ENCODE measurements at places on chromosomes 16 and 17. TPM values are rescaled to one million over a fixed set of nuclear protein-coding genes. Genes with fewer than 3 reads are reported as not detected.

GRCh38 chr16:21125191-21125590, 25.5 kb downstream of the DNAH3 start:
- DNase-seq: no peak

DNA sequence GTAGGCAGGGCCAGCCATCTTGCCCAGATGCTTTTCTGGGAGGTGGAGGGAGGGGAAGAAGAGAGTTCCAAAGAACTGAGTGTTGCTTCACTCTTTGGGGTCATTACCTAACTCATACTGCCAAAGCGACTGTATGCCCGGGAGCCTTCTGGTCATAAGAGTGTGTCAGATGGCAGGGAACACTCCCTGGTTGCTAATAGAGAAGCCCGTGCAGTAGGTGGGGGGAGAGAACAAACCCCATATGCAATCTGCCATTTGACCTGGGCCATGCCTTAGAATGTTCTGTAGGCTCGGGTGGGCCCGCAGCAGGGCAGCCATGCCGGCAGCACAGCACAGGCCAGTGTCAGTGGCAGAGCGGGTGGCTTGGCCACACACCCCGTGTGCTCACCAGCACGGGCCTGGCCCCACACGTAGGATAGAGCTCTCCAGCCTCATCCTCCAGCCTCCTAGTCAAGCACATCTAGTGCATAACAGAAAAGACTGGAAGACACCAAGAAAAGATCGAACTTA, 120.5 kb downstream of the SOCS1 start:
- no peak for DNase-seq

GRCh38 chr17:56891751-56892150, 22.1 kb downstream of the TRIM25 start:
- no peak for DNase-seq

GRCh38 chr16:8547762-8548161, 42.5 kb downstream of the TMEM114 start:
- DNase-seq: no peak

- no peak for DNase-seq
These were observed 572 bp downstream of the KSR1 start for GRCh38 chr17:27456681-27457359.

- no peak for DNase-seq
These were observed 9.0 kb upstream of the CRHR1 start for GRCh38 chr17:45775148-45775547.

GRCh38 chr17:78343187-78343542, 16.7 kb downstream of the SOCS3 start:
- DNase-seq: no peak

DNA sequence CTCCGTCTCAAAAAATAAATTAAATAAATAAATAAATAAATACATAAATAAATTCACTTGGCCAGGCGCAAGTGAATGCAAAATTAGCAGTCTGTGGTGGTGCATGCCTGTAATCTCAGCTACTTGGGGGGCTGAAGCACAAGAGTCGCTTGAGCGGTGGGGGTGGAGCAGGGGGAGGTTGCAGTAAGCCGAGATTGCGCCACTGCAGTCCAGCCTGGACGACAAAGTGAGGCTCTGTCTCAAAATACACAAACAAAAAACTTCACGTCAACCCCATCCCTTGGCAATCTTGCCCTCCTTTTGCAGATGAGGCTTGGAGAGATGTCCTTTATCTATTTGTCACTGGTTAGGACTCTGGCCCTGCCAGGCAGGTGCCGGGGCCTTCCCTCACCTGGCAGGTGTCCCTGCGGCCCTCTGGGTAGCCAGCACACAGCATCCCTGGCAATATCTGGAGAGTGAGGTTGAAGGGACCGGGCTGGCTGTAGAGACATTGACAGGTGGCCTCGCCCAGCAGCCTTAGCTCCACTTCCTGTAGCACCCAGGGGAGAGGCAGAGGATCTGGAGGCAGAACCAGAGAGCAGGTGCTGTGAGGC, 4.4 kb downstream of the PRSS36 start:
- DNase-seq: no peak

GRCh38 chr17:72432881-72433280, 312.1 kb downstream of the SOX9 start:
- DNase-seq: no peak

- no peak for DNase-seq
These were observed 231.1 kb upstream of the CDH5 start for GRCh38 chr16:66135421-66135831.

DNA sequence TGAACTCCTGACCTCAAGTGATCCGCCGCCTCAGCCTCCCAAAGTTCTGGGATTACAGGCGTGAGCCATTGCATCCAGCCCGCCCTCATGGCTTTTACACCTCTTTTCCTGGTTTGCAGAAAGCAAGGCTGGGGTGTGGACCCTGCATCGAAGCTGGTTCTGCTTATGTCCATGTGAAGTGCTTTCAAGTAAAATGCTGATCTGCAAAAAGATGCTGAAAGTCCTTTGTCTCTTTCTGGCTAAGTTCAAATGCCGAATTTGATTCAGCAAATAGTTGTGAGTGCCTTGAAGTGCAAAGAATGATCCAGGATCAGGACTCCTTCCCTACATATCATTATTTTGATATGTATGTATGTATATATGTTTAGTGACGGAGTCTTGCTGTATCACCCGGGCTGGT, 17.1 kb downstream of the NAA60 start:
- no peak for DNase-seq

DNA sequence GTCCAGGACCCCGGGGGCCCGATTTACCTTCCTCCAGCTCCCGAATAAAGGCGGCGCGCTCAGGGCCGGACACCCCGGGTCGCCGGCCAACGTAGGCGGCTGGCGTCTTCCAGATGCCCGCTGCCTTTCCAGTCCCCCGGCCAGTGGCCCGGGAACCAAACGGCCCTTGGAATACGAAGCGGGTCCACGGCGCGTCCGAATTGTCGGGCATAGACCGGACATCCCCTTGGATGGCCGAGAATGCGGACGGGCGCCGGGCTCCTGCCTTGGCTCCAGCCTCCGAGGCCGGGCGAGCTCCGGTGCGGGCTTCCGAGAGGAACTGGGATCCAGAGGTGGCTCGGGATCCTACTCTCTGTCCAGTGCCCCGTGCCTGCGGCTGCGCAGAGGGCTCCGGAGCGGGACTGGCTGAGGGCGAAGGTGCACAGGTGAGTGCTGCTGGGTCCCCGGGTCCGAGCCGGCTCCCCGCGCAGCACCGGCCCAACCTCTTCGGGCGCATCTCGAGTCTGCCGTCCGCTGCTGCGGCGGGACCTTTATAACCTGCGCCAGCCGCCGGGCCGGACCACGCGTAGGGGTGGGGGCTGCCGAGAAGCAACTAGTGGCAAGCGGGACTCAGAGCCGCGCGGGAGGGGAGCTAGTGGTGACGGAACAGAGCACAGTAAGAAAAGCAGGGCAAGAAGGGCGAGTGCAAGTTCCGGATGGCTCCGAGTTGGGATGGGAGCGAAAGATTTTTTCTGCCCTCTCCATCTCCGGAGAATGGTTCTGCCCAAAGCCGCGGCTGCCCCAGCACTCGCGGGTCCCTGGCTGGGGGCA, at the start of gene HAP1:
Gene HAP1 (minus strand): TSS at position 505 of the 810 bp plus-strand sequence. CDS start 9 bp downstream, at position 496.
- DNase-seq: no peak

GRCh38 chr17:64607862-64608565, 54.1 kb downstream of the SMURF2 start:
- DNase-seq: no peak

- no peak for DNase-seq
These were observed 502 bp downstream of the SMPD3 start for GRCh38 chr16:68447653-68448359.

- no peak for DNase-seq
These were observed 4.8 kb upstream of the ERBB2 start for GRCh38 chr17:39695089-39695474.

DNA sequence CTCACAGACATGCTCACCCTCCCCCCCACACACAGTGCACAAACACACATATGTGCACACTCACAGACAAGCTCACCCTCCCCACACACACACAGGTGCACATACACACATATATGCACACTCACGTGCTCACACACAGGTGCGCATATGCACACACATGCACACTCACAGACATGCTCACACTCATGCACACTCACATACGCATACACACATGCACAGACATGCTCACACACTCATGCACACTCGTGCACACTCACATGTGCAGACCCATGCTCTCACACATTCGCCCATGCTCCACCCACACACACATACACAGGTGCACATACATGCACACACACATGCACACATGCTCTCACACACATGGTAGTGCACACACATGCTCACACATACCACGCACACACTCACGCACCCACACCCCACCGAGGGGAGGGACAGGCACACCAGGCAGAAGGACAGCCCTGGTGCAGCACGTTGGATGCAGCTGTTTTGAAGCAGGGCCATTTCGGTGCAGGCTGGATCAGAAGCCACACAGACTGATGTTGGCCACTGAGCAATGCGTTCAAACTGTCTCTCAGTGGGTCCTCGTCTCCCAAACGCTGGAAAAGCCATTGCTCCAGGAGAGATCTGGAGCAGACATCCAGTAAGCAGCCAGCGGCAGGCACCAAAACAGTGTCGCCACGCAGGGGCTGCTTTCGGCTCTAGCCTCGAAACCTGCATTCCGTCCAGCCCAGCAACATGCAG, 86.2 kb upstream of the ZNF469 start:
- no peak for DNase-seq

- peak; percentile 85 for DNase-seq
These were observed at the start of the genes EME1 and MRPL27 for GRCh38 chr17:50372758-50373556. Gene EME1, plus strand, starts transcription at chr17:50373229. Its CDS starts 1,980 bp downstream, at chr17:50375209. Gene MRPL27, minus strand, starts transcription at chr17:50373184. Its CDS starts 14 bp downstream, at chr17:50373170.

DNA sequence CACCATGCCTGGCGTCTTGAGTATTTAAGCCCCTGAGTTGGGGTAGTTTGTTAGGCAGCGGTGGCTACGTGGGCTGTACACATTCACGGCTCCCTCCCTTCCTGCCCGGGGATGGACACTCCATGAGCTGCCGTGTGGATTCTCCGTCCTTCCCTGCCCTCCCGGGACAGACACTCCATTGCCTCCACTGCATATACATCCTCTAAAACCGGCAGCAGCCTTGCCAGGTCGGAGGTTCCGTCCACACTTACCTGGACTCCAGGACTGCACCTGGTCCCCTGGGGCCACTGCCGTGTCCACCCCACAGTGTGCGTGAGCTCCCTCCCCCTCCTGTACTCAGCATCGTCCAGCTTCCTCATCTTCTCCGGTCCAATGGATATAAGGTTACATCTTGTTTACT, 3.5 kb upstream of the SPATA2L start:
- DNase-seq: no peak

GRCh38 chr17:36978810-36979564, 30.2 kb downstream of the AATF start:
- DNase-seq: no peak

- no peak for DNase-seq
These were observed at the start of gene VEZF1 for GRCh38 chr17:57987581-57988300. Gene VEZF1, minus strand, starts transcription at chr17:57988254. Its CDS starts 143 bp downstream, at chr17:57988111.

- no peak for DNase-seq
These were observed 9.4 kb downstream of the LPO start for GRCh38 chr17:58247511-58248363.

- no peak for DNase-seq
These were observed 46.2 kb downstream of the MYH3 start for GRCh38 chr17:10610884-10611283.

The OR3A2 gene
- total RNA-seq: not detected

The CA10 gene
- not detected for total RNA-seq

The SMIM36 gene
- total RNA-seq: not detected

The MAPT gene
- 0.03 TPM for total RNA-seq

The CRAMP1 gene
- 9.8 TPM for total RNA-seq

The ATP2A1 gene
- total RNA-seq: 0.96 TPM

The CD300H gene
- total RNA-seq: not detected

The RNF166 gene
- total RNA-seq: 24.5 TPM
